BE2C (cell line): ENCODE measurements at places on chromosomes 16 and 17.

DNA sequence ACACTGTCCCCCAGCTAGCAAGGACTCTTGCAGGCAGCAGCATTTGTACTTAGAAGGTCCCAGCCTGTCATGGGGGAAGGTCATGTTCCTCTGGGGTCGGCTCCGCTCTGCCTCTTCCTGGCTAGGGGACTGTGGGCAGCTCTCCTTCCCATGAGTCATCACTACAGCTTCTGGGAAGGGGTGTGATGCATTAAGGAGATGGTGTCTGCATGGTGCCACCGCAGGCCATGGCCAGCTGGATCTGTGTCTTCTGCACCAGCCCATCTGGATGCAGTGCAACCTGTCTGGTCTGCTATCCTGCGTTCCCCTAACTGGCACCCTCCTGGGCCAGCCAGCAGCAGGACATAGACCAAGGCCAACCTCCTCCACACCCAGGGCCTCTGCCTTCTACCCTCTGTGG lies 6.3 kb downstream of the STARD3 start:
- DNase-seq: no peak

GRCh38 chr16:26809461-26809860 lies 257.3 kb upstream of the C16orf82 start:
- no peak for DNase-seq

DNA sequence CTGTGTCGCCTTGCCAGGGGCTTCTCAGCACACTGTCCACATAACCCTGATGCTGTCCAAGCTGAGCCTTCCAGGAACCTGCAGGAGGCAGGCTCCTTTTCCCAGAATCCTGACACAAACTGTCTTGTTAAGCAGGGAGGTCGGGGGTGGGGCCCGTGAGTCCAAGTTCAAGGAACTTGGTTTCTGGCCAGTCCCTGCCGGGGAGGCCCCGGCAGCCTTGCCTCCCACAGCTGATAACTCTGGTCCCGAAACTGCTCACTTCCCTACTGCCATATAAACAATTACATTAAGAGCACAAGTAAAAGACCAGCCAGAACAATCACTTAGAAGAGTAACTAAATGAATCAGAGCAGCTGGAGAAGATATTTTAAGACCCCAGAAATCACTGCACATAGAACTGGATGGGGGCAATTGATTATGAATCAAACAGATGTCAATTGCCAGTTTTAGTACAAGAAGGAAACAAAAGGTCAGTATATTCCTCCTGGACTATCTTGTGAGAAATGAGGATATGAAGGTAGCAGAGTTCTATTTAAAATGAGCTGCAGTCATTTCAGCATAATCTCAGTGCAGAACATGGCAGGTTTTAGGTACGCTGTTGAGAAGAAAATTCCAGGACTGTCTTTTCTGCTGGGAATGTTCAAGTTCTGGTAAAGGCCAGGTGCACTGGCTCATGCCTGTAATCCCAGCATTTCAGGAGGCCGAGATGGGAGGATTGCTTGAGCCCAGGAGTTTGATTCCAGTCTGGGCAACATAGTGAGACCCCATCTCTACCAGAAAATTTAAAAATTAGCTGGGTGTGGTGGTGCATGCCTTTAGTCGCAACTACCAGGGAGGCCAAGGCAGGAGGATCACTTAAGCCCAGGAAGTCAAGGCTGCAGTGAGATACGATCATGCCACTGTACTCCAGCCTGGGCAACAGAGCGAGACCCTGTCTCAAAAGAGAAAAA lies 169.8 kb downstream of the PITPNC1 start:
- DNase-seq: peak; percentile 23

GRCh38 chr17:44979426-44979995 lies 11.4 kb upstream of the C1QL1 start:
- no peak for DNase-seq

DNA sequence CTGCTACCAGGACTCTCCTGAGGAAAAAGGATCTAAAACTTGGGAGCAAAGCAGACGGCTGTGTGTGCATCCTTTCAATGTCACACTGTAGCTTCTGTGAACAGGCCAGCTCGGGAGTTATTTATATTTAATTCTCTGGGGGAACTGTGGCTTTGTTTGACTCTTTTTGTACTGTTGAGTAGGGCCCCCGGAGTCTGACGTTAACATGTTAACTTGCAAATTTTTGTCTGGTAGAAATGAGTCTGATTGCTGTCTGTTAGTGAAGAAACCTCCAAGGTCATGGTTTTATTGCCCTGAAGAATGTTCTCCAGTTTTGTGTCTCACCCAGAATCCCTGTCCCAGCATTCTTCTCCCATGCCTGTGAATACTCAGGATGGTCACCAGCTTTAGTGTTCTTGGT lies 14.2 kb upstream of the KCNG4 start:
- no peak for DNase-seq

DNA sequence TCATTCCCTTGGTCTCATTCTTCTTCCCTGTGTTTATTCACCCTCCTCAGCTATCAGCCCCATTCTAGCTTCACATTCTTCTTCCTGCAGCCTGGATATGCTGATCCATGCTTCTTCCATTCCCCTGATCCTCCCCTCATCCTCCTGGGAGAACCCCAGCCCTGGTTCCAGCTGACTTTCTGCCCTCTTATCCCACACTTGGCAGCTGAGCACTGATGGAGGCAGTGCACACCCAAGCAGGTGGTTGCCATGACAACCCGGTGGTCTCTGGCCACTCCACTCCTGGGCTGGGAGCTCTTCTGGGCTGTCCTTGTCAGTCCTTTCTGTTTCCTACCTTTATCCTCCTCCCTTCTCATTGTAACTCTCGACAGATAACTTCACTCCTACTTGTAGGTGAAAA lies 16.7 kb upstream of the TUBG2 start:
- peak; percentile 44 for DNase-seq
